CD4-positive, alpha-beta T cell treated with Interleukin-12 subunit alpha and Interleukin-12 subunit beta, for 1 hour (primary cell): ENCODE measurements at places on chromosomes 16 and 17.

DNA sequence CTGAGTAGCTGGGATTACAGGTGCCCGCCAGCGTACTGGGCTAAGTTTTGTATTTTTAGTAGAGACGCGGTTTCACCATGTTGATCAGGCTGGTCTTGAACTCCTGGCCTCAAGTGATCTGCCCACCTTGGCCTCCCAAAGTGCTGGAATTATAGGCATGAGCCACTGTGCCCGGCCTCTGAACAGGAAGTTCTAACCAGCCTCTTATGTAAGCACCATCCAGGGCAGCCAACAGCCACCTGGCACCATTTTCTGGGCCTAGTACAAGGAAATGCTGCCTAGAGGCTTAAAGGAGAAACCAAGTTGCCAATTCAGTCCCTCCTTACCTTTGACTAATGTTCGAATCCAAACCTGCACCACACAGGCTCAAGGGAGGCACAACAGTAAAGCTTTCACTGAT, 8.5 kb upstream of the SLC39A11 start:
- DNase-seq, result no peak

DNA sequence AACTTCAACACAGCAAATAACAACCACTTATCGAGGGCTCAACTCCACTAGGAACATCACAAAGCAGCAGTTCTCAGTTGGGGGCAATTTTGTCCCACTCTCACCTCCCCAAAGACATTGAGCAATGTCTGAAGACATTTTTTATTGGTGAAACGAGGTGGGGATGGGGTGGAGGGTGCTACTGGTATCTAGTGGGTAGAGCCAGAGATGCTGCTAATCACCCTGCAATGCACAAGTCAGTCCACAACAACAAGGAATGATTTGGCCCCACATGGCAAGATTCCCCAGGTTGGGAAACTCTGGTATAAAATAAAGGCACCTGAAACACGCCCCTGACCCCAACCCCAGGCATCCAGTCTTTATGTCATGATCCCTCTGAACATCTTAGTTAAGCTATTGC, 33.3 kb downstream of the TLE7 start:
- no peak for DNase-seq

DNA sequence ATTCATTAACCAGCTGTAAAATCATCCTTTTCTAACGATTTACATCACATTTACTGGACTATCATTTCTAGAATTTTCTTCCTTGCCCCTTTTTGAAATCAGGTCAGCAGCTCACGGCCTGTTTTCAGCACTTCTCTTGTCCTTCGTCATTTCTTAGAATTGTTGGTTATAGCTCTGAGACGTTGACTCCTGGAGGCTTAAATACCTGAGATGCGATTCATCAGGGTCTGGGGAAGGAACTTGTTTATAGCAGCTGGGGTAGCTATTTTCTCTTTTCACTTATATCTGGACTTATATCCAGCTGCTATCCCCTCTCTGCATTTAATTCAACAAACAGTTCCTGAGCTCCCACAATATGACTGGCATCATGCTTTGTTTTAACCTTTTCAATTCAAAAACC, 338.7 kb upstream of the TNRC6C start:
- DNase-seq, result no peak

GRCh38 chr17:82333279-82334171, at the start of gene SECTM1:
Gene SECTM1, minus strand, starts transcription at chr17:82333766. Its CDS starts 6,526 bp downstream, at chr17:82327240.
- peak; percentile 28 for DNase-seq

GRCh38 chr16:4314532-4315185, 1.2 kb upstream of the GLIS2 start:
- peak; percentile 28 for DNase-seq

DNA sequence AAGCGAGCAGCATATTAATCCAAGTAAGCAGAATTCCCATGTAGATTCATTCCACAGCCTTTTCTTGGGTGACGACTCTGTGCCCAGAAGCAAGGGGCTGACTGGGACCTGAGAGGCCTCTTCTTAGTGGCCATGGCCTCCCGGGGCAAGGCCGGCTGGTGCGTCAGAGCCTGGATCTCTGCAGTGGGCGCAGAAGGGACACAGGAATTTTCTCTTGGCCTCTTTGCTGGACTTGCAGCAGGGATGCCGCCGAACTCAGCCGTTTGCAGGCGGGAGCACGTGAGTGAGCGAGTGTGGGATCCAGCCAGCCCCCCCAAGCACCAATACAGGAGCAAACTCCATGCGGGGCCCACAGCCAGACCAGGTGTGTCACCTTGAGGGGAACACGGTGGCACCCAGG, 151.8 kb downstream of the RPTOR start:
- DNase-seq, result no peak

DNA sequence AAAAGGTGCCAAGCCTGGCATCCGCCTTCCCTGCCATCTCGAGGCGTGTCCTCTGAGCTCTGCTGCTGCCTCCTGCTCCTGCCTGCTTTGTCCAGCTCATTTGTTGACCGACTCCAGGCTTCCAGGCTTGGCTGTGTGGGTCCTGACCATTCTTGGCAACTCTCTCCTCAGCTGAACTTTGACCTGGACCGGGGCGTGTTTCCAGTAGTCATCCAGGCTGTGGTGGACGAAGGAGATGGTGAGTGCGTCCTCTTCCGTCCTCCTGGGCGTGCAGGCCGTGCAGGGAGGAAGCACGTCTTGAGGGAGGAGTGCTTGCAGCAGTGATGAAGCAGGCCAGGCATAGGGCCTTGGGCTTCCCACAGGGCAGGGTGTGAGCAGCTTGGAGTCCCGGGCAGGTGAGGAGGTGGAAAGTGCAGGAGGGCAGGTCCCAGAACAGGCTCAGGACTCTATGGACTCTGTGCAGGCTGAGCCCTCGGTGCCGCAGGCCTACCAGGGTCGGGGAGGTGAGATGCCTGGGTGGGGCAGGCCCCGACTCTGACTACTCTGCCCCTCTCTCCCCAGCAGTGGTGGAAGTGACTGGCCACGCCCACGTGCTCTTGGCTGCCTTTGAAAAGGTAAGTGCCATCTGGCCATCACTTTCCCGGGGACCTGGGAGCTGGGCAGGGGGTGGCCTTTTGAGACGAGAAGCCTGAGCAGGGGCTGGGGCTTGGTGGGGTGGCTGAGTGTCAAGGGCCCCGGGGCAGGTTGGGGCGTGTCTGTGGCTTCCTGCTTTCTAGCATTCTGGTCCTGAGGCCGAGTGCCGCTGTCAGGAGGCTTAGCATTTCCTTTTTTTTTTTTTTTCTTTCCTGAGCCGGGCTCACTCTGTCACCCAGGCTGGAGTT, 28.6 kb upstream of the NUDT16L1 start:
- DNase-seq, result peak; percentile 71

DNA sequence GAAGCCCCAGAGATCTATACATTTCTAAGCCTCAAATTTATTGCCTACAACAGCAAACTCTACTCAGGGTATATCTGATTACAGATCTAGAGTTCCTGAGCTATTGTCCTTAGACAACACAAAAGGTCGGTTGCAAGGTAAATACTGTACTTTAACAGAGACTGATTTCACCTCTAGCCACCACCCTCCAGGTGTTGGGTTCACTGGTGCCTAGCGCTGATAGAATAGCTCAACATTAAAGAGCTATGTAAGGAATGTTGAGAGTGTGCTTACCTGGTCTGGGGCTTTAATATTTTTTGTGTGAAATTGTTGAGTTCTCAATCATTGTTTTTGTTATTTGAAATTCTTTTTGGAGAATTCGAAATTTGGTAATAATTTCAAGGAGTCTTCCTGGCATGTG, 277.0 kb upstream of the PSMD7 start:
- no peak for DNase-seq
